SJSA1 (cell line): ENCODE measurements at places on chromosomes 1 and 21. TPM values are rescaled to one million over a fixed set of nuclear protein-coding genes. Genes with fewer than 3 reads are reported as not detected.
A peak's percentile ranks its signal among the peaks of the same experiment; 100 is the strongest.

The SYDE2 gene
- 5.5 and 8.4 TPM in 2 replicates for total RNA-seq

- peak; percentile 44 for DNase-seq
Observed at GRCh38 chr1:11176081-11176706, 13.0 kb upstream of the ANGPTL7 start.

The NHLH1 gene
- 0.11 TPM in 1 of 2 replicates, not detected in the other for total RNA-seq

- DNase-seq, result no peak
Observed at GRCh38 chr1:228336308-228337030, 70.2 kb downstream of the TRIM11 start.

GRCh38 chr1:7993593-7994479 is 32.3 kb downstream of the ERRFI1 start:
- no peak for DNase-seq

The CFAP74 gene
- not detected in 2 replicates for total RNA-seq

GRCh38 chr1:13917607-13918006 is 217.6 kb downstream of the PRDM2 start:
- DNase-seq, result no peak

GRCh38 chr1:78005755-78006154 is 1.0 kb downstream of the DNAJB4 start:
- peak; percentile 48 for DNase-seq

- no peak for DNase-seq
Observed at GRCh38 chr1:202656057-202656456, 54.2 kb downstream of the SYT2 start.

The OR2T29 gene
- not detected in 2 replicates for total RNA-seq

The NUF2 gene
- total RNA-seq, result 59.9 and 71.8 TPM in 2 replicates

GRCh38 chr21:39131791-39132190 is 51.5 kb downstream of the PSMG1 start:
- no peak for DNase-seq

DNA sequence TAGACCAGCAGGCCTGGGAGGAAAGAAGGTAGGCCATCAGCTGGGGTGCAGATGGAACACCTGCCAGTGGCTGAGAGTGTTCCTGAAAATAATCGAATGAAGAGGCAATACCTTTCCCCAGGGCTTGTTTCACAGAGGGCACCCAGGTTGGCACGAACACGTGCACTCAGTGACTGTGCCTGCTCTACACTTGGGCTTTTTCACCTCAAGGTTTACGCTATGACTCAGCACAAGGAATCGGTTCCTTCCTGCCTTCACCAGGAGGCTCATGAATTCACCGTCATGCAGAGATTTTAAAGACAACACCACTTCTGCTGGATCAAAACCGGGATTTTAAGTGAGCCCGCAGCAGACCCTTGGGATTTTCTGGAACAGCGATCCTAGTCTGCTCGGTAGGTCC is 118.5 kb upstream of the ADAR start:
- DNase-seq, result no peak

DNA sequence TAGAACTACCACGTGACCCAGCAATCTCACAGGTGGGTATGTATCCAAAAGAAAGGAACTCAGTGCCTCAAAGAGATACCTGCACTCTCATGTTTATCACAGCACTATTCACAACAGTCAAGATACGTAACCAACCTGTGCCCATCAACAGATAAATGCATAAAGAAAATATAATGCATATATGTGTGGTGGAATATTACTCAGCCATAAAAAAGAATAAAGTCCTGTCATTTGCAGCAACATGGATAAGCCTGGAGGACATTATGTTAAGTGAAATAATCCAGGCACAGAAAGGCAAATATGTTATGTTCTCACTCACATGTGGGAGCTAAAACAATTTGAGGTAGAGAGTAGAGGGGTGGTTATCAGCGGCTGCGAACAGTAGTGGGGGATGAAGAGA is 413.8 kb downstream of the SMYD3 start:
- DNase-seq, result no peak

DNA sequence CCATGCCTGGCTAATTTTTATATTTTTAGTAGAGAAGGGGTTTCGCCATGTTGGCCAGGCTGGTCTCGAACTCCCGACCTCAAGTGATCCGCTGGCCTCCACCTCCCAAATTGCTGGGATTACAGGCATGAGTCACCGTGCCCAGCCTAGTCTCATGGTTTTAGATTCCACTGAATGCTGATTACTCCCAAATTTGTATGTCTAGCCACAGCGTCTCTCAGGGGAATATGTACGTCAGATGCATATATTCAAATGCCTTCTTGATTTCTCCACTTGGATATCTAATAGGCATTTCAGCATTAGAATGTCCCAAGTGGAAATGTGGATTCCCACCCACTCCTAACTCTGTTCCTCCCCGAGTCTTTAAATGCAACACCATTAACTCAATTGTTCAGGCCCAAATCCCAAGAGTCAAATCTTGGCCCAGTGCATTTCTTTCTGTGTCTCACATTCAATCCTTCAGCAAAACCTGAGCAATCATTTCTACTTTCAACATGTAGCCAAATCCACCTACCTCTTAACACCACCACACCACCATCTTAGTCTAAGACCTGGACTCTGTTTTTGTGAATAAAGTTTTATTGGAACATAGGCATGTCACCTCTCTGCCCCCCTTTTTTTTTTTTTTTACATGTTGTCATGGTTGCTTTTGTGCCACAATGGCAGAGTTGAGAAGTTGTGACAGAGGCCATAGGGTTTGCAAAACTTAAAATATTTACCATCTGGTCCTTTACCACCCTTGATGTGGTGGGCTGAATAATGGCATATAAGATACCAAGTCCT is 9.8 kb upstream of the CAMTA1 start:
- no peak for DNase-seq

GRCh38 chr1:42956739-42957138 is 1.9 kb downstream of the SLC2A1 start:
- no peak for DNase-seq

The GBP4 gene
- total RNA-seq, result 0.56 and 2.3 TPM in 2 replicates

The SPRR1B gene
- not detected in 2 replicates for total RNA-seq

The CFHR3 gene
- not detected in 2 replicates for total RNA-seq

DNA sequence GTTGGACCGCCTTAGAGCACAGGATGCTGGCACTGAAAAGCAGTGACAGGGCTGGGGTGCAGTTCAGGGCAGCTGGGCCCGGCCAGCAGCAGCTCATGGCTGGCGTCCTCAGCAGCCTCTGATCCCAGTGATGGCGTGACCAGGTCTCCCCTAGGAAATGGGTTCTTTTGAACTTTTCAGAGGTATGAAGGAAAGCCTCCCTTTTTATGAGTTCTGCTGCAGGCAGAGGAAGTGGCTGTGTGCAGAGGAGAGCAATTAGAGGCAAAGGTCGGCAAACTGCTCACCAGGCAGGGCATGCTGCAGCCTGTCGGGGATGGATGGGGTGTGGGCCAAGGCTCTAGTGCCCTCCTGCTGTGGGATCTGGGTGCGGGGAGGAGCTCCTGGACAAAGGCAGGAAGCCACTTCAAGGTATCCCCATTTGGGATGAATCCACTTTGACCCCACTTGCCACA is 45.6 kb upstream of the RAB4A start:
- no peak for DNase-seq

The OR2L5 gene
- total RNA-seq, result not detected in 2 replicates

- no peak for DNase-seq
Observed at GRCh38 chr1:200958597-200958996, 63.9 kb downstream of the INAVA start.

DNA sequence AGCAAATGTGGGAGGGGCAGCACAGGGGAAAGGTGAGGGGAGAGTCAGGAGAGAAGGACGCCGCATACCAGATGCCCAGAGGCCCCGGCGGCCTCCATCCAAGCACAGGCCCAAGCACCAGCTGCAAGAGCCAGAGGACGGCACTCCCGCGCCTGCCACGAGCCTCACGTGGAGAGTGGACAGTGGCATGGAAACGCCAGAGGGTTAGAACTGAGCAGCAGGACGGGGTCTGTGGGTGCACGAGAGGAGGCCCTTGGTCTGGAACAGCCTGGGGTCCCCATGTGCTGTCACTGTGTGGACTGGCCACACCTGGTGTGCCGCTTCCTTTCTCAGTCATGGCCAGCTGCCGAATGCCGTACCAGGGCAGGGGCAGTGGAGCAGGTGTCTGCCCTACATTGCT is 68.7 kb downstream of the AGPAT3 start:
- DNase-seq, result no peak

GRCh38 chr1:158931055-158931737 is at the start of gene PYHIN1:
Gene PYHIN1 (plus strand): TSS chr1:158931552. CDS start chr1:158936911, 5,359 bp downstream.
- DNase-seq, result no peak

The SELENBP1 gene
- 21.6 and 31.1 TPM in 2 replicates for total RNA-seq
